ENCODE measurements at places on chromosomes 12 and 14.

- no peak for DNase-seq
Observed at GRCh38 chr12:53974084-53975063, at the start of gene HOTAIR. HOTAIR (minus strand) TSS chr12:53974954.

GRCh38 chr12:110203546-110203945 lies 77.5 kb upstream of the ATP2A2 start:
- no peak for DNase-seq

- no peak for DNase-seq
Observed at GRCh38 chr14:31510222-31510621, 22.4 kb upstream of the GPR33 start.

- DNase-seq = no peak
Observed at GRCh38 chr12:2409656-2410265, 357.0 kb downstream of the CACNA1C start.

DNA sequence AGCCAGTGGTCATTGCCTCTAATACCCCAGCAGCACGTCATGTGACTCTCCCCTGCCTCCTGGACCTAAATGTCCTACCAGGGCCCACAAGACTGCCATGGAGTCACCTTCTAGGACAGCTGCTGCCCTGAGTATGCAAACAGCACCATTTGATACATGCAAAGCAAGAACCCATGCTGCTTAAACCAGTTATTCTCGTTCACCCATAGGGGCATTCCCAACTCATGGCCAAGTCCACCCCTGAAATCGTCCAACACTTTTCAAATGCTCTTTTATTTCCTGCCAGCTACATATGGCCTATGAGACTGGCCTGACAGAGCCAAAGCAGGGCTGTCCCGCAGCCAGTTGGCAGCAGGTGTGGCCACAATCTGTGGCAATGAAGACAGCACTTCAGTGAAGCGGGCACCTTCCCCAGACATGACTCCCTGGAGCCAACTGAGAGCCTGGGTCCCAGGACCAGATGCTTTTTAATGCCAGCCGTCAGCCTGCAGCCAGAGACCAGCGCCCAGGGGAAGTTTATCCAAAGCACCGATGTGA lies 99.9 kb downstream of the BCAT1 start:
- DNase-seq = no peak

DNA sequence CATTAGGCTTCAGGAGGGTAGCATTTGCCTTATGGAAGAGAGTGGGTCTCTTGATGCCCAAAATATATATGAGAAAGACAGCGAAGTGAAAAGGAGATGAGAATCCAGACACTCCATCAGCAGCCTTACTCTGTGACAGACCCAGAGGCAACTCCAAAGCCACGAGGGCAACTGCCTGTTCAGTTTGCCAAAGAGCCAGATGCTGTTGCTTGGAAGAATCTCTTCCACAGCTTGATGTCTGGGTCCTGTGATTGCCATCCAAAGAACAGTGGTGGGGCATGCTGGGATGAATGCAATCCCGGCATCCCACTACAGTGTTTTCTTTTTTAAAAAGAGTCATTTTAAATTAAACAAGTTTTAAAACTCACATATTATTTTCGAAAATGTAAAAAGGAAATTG lies 10.9 kb upstream of the OTX2 start:
- DNase-seq = no peak

DNA sequence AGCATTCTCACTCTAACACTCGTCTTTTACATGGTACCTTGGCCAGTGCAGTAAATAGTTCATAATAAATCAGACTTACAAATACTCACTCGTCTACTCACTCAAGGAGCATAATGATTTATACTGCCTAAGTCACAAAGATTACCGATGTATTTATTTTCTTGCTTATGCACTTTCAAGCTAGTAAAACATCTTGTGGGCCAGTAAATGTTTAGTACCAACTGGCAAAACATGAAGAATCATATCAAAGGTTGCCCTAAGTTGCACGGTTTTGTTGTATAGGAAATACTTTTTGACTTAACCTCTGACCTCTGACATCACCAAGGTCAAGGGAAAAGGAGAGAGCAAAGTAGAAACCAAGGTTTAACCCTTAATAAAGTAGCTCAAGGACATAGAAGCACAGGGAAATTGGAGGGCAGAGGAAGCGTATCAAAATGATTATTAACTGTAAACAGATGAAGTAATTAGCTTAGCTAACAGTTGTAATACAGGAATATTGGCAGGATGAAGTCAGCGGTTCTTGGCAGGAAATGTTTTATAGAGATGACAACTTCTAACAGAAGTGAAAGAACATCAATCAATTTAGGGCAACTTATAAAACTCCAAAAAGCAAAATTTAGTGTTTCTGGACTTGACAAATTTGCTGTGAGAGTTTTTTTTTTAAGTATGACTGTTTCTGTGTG lies 131.9 kb downstream of the HMGA2 start:
- DNase-seq = no peak

DNA sequence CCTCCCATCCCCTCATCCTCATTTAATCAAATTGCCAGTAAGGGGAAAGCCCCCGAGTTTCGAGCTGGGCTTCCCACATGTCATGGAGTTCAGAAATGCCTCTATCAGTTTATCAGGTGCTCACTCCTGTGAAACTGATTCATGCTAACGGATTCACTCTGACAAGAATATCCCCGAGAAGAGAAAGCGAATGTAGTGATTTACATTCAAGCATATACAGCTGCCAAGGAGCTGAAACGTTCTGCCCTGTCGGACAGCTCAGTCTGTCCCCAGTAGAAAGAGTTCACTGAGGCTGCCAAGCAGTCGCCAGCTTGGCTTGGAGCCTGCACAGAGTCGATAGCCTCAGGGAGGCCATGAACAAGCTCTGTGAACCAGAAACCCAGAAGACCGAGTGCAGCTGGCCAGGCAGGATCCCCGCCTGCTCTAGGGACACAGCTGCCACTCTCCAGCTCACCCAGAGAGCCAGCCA lies 88.4 kb downstream of the TMCC3 start:
- no peak for DNase-seq

DNA sequence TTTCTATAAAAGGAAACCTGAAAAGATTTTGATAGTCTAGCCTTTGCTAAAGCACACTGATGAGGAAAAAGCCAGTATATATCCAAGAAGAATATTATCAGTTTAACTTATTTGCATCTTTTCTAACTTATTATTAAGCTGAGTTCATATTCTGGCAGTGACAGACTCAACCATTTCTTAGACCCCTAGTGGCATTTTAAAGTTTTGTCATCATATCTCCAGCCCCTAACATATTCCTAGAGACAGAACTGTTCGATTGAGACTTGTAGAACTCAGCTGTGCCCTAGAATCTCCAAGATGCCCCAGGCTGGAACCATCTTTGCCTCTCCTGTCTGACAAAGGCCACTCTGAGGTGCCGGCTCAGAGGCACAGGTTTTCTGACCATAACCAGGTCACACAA lies 365.6 kb downstream of the NELL2 start:
- no peak for DNase-seq

- no peak for DNase-seq
Observed at GRCh38 chr14:70416338-70416724, 559 bp downstream of the SYNJ2BP start.

DNA sequence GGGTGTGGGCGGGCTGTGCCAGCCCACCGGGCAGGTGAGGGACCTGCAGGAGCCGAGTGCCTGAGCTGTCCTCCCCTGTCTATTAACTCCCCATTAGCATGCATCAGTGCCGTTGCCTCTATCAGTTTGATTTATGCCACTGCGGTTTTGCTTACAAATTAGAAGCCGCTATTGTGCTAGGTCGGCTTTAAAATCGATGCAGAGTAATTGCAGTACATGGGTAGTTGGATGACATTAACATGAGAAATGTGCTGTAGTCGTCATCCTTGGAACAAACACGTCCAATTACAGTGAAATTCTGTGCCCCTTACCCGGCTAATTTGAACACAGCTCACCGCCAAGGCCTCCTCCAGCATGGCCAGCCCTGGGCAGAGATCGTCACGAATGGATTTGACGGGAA lies 145.8 kb downstream of the TSPAN9 start:
- DNase-seq = no peak

GRCh38 chr12:131232036-131232435 lies 278.3 kb downstream of the ADGRD1 start:
- DNase-seq = no peak

DNA sequence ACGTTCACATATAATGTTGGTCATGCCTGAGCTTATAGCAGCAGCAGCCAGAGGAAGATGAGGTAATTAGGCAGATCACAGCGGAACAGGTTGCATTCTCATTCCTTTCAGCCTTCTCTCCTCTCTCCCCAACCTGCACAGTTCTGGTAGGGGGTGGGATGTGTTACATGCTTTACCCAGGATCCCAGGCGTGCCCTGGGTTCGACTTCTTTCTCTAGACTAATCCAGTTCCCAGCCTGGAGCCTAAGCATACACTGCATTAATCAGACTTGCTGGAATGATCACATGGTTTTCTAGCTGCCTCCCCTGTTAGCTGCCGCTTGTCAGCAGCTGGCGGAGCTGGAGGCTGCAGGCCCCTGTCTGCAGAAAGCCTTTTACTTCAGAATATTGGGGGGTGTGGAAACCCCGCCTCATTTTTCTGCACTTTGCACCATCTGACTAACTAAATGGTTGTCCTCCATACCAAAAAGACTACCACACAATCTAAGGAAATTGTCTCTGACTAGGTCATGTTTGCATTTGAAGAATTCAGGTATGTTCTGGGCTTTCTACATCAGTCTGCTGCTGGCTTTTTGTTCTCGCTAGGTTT lies 46.0 kb upstream of the EVL start:
- no peak for DNase-seq

DNA sequence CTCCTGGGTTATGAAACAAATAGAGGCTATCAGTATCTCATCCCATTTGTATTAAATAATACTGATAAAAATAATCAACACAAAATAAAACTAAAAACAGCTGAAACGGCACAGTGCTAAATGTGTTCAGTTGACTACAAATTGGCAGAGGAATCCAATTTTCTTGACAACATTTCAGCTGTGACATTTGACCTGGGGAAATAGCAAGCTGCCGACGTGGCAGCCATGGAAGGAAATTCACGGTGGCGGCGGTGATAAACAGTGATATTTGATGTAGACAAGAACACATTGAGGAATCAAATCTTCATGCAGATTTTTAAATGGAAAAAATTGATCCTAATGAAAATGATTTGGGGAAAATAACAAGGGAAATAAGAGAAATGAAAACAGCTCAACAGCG lies 159.1 kb upstream of the RTL1 start:
- DNase-seq = no peak

DNA sequence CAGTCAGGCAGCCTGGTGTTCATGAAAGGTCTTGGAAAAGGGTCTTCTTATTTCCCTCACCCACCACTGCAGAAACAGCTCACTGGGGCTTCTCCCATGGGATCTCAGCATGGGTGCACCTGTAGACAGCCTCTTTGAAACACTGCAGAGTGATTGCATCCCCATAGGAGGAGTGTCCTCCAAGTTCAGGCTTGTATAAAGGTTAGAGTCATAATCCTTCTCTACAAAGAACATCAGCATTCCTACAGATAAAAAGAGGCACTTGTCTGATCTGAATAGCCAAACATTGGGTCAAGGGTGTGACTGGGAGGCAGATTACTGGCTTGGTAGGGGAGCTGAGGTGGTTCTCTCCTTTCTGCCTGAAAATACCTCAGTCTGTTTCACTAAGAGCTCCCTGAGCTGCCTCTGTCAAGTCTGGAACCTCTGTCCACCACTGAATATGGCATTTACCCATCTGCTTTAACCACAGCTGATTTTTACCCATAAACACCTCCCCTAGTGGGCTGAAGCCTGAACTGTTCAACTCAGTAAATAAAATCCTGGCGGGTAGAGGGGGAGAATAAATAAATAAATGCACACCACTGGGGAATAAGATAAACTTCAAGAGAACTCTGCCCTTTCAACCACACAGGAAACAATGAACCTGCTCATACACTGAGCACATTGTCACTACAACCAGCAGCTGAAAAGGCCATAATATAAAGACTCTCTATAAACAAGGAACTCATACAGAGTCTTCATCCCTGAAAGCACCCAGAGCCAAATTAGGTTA lies 120.7 kb upstream of the SCAF11 start:
- DNase-seq = no peak

DNA sequence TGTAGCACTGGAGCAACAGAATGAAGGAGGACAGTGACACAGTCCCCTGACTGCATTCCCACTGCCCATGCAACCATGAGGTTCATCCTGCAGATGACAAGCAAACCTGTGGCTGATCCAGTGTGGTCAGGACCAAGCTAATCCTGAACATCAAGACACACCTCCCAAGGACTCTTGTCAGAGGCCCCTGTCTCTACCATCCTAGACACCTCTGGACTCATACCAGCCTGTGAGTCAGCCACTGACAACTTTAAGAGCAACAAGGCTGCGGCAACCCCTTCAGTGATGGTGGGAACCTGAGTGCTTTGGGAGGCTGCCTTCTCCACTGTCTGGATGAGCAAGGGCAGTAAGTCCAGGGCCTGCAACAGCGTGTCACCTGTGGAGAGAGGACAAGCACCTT lies 24.6 kb downstream of the GCN1 start:
- DNase-seq = no peak

- DNase-seq = no peak
Observed at GRCh38 chr14:54344445-54344844, 52.4 kb upstream of the CDKN3 start.

Data from T follicular helper cell (primary cell).